Myocyte (in vitro differentiated cells): ENCODE measurements at places on chromosomes 2 and 18. TPM values are rescaled to one million over a fixed set of nuclear protein-coding genes. Genes with fewer than 3 reads are reported as not detected.
A peak's percentile ranks its signal among the peaks of the same experiment; 100 is the strongest.

DNA sequence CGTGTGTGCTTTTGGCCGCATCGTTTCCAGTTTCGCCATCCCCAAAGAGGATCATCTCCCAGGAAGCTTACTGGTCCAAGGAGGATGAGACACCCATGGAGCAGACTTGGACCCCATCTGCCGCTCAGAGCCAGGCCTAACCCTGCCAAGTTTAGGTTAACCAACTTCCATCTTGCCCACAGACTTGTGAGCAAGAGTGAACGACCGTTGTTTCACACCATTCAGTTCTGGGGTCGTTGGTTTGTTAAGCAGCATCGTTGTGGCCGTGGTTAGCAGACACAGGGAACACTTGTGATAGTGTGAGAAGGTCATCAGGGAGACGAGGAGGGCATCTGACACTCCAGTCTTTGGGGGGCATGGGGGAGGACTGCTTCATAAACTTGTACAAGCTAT lies 15.1 kb downstream of the IL1R2 start:
- no peak for DNase-seq

DNA sequence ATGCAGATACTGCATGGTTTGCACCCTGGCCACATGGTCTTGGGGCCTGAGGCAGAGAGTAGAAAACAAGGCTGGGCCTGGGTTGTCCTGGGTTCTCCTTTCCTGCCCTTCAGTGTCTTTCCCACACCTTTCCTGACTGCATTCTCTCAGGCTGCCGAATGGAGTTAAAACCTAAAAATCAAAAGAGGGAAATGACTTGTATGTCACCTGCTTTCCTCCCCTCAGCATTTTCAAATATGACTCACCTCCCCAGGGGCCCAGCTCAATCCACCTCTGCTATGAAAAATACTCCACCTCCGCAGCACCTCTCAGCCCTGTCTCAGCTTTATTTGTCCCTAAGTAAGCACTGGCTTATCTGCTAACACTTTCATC lies 457.8 kb upstream of the MEX3C start:
- no peak for DNase-seq

GRCh38 chr2:1979569-1979968 lies 235.3 kb upstream of the PXDN start:
- no peak for DNase-seq

NT5C1B gene
- total RNA-seq = not detected in 2 replicates

GRCh38 chr2:159853101-159853500 lies 55.1 kb upstream of the CD302 start:
- DNase-seq = no peak

DNA sequence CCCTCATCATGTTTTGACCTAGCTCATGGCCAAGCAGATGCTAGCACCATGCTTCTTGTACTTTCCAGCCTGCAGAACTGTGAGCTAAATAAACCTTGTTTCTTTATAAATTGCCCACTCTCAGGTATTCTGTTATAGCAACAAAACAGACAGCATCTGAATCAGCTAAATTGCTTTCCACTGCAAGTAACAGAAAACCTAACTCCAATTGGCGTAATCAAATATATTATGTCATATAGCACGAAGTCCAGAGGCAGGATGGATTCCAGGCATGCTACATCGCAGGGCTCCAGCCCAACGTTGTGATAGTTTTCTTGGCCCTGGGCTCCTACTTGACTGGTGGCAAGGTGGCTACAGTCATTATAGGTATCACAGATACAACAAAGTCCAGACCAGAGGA lies 10.4 kb upstream of the CUL3 start:
- DNase-seq = no peak

DNA sequence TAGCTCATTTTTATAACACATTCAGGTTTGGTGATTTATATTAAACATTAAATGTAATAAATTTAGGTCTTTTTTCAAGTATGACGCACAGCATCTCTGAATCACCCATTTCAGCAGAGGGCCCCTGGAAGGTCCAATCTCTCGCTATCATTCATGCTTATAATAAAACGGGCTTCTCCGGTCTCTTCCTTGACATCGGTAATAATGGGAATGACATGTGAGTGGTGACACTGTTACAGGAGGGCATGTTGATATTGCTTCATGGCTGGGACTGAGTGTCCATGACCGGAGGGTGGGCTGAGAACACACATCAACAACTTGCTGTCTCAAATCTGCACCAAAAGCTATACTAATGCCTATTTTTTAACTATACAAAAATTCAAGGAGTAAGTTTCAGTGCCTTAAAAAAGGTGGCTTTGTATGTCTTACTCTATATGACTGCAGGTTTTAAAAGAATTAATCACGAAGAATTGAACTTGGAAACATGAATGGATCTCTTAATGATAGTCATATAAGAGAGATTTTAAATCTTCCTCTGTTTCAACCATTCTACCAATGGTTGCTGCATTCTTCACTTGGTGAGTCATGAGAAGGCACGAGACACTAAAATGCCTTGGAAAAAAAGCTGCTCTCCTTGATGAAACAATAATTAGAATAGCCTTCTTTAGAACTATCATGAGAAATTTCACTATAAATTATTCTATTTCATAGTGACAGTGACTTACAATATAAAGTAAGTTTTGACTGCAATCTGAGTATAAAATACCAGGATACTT lies 101.9 kb upstream of the NRP2 start:
- DNase-seq = peak; percentile 33

TSPYL6 gene
- not detected in 2 replicates for total RNA-seq

DNA sequence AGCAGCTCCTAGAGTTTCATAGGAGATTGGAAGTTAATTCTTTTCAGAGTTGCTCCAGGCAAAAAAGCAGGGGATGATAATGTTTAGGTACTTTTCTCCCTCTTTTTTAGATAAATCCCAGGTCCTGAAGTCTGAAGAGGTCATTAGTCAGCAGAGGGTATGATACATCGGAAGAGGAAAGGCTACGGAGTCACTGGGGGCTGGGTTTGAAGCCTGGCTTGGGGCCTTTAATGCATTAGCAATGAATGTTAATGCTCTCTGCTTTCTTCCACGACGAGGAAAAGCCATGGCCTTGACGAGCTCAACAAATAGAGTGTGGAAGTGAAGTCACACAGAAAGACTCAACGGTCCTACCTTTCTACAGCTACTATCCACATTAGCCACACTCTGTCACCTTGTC lies 235.1 kb downstream of the NCKAP5 start:
- DNase-seq = no peak

ANKRD30BL gene
- not detected in 2 replicates for total RNA-seq
